CD4-positive, alpha-beta T cell treated with Interleukin-1 beta for 1 hour (primary cell): ENCODE measurements at places on chromosomes 5 and 9.

DNA sequence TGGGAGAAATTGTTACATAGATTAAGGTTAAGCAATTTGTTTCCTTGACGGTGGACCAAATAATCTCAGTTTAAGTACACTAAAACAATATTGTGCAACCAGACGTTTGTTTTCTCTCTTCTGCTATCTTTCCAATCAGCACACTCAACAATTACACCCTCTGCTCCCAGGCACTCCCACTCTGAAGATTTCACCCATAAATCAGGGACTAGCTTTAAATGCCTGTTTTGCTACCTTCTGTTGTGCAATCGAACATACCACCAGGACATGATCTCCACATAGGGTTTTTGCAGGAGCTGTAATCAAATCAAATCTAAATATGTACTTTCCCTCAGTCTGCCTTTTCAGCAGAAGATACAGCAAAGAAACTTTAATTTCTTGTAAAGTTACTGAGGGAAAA is 405.8 kb upstream of the TLE4 start:
- DNase-seq, result no peak

DNA sequence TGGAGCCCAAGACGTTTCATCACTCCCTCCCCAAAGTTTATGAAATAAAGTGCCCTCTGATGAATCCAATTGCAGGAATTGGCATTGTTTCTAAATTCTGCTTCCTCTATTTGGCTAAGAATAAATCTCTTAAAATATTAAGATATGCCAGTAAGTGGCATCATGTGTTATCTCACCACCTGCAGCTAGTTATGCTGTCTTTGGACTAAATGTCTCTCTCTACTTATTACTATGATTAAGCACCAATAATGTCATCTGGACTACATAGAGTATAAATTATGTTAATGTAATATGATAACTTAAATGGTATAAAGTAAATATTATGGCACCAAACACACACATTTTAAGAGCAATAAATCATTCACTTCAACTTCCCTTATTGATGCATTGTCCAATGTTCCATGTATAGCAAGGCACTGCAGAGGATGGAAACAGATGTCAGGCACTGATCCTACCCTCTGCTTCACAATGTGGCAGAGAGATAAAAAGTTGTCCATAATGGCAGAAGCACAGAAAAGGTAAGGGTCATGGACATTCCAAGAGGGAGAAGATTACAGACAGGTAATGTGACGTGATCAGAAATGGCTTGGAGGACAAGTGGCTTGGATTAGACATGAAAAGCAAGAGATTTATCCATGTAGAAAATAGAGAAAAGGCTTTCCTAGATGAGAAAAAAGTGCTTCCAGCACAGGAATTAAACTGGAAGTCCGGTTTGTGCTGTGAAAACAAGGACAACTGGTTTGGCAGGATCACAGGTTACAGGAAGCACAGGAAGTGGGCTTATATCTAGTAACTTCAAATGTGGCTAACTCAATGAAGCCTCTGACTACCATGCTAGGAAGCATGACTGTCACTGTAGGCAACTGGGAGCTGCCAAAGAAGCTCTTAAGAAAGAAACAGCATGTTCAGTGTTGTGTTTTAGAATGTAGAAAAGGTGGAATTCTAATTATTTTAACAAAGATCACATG is 26.7 kb downstream of the MARCHF11 start:
- no peak for DNase-seq

- no peak for DNase-seq
These were observed 22.4 kb downstream of the ZDHHC11B start for GRCh38 chr5:761854-762710.

DNA sequence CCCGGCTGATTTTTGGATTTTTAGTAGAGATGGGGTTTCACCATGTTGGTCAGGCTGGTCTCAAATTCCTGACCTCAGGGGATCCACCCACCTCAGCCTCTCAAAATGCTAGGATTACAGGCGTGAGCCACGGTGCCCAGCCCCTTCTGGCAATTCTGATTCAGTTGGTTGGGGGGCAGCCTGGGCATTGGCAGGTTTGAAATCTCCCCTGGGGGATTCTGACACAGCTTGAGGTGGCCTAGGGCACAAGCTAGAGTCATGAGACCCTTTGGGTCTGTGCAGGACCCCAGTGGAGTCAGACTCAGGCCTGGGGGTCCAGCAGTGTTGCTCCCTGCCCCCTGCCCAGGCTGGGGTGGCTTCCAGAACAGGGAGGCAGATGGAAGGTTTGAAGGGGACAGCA is 239.8 kb downstream of the PBX3 start:
- DNase-seq, result no peak

GRCh38 chr5:23864786-23865185 is 357.4 kb downstream of the PRDM9 start:
- DNase-seq, result no peak

DNA sequence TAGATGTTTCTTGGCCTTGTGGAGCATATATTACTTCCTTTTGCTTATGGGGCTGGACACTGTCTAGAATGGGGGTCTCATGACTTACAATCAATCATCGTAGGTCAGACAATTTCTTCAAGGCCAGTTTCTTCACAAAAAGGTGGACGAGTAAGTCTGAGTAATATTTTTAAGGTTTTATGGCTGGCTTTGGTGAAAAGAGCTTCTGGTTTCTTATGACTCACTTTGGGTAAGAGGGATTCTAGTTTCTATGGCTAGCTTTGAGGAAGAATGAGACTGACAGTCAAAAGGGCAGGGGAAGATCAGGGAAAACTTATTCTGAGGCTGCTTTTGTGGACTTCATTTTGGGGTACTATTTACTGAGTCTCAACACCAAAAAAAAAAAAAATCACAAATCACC is 2067.2 kb upstream of the C9orf72 start:
- no peak for DNase-seq

DNA sequence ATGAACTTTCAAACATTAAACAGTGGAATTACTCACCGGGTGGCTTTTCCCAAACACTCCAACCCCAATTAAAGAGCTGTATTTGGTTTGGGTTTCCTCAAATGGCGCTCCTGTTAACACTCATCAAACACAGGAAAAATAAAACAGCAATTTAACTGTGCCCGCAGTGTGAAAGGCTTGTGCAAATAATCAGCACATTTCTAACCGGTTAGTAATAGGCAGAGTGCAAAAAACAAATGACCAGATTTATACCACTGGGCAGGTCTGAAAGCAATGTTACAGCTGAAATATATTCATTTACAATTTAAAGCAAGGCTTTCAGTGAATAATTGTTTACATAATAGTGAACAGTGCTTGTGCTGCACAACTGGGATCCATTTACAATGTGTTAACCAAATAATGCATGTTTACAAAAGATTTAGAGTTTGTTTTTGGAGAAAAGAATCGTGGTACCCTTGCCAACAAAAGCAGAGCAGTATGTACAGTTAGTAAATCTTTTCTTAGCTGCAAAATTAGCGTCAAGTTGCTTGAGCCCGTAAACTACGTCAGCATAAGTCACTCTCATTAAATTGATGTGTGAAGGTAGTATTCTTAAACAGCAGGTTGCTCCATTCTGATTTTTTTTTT is 662.9 kb upstream of the ZNF608 start:
- DNase-seq, result no peak

GRCh38 chr5:172585114-172585513 is 55.9 kb upstream of the NEURL1B start:
- DNase-seq, result no peak

GRCh38 chr9:98315551-98316060 is 60.2 kb upstream of the TBC1D2 start:
- peak; percentile 67 for DNase-seq

DNA sequence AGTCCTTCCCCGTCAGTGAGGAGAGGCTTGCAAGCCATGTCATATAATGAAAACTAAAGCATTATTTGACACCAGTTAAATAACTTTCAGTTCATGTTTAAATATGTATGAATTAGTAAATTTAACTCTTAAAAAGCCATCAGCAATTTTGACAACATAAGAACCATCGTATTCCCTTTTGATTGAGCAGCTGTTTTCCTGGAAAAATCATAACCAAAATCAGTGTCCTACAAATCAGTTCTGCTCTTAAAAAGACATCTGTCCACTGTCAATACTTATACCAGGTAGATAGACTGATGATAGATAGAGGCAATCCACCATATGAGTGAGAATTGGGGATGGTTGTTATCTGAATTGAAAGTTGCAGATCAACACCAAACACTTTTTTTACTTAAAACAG is 2.3 kb downstream of the DIRAS2 start:
- no peak for DNase-seq

GRCh38 chr9:107637421-107638420 is 148.2 kb upstream of the KLF4 start:
- peak; percentile 31 for DNase-seq

DNA sequence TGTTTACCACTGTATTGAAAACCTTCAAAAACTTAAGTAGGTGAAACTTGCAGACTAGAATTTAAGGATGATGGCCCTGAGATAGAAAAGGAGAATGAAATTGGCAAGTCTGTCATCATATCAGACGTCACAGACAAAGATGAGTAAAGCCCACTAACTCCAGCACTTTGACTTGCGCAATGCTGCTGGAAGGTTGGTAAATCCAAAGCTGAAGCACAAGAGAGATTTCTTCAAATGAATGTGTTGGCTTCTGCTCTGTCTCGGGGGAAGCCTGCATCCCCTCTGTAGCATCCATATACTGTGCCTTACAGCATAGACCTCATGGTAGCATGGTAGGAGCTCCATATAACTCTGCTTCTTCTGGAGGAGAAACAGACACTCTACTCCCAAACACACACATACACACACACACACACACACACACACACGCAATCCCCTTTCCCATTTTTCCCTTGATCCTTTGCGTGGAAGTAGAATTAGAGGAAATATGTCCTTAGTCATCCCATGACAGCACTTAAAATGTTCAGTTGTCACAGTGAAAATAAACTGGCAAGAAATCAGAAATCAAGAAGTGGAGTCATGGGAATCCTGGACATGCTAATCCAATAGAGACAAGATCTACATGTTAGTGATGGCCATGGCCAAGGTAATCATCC is 241.5 kb downstream of the NR3C1 start:
- no peak for DNase-seq

DNA sequence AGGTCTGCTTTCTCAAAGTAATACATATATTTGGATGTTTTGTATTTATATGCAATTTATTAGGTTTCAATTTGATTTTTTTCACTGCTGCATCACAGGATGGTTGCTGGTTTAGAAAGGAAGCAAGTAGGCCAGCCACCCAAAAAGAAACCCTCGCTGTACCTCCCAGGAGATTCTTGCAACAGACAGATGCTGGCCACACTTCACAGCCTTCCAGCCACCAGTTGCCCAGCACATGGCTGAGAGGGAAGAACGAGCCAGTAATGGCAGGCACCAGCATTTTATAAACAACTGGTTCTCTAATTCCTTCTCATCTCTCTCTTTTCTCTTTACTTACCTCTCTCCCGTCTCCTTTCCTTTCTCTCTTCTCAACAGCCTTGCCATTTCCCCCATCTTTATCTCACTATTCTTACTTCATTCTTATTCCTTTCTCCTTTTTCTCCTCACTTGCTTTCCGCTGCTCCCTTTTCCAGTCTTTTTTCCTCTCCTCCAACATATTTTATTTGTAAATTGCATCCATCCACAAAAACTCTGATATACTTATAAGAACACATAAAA is 38.9 kb downstream of the EFNA5 start:
- DNase-seq, result no peak

DNA sequence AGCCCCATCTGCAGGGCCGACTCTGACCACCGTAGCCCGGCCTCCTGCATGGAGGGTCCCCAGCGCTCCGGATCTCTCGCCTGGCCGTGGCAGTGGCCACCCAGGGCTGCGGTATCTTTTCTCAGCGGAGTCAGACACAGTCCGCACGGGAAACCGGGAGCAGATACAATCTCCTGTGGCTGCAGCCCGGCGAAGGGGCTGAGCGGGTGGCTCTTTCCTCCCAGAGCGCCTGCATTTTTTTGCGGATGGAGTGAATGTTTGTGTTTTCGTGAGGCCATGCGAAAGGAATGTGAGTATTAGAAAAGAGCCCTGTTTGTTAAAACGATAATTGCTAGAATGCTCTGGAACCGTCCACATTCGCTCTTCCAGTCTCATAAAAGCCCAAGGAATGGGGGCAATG is 53.4 kb upstream of the PTCH1 start:
- no peak for DNase-seq

DNA sequence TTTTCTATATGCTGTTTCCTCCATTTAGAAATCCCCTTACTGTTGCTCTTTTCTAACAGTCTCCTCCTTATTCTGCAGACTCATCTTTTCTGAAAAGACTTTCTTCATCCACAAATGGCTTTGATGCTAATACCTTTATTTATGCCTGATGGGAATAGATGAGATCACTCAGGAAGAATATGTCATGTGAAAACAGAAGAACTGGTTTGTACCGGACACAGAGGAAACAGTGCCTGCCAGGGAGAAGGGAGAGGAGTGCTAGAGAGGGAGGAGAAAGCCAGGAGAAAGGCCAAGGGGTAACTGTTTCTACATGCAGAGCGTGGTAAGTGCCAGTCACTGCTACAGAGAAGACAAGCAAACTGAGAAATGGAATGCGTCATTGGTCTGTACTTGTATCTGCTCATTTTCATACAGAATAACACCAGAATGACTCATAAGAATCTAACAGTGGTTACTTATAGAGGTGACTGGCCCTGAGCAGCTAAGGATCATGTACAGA is 45.9 kb upstream of the PJA2 start:
- DNase-seq, result no peak
